ENCODE measurements at places on chromosomes 11 and 22.

DNA sequence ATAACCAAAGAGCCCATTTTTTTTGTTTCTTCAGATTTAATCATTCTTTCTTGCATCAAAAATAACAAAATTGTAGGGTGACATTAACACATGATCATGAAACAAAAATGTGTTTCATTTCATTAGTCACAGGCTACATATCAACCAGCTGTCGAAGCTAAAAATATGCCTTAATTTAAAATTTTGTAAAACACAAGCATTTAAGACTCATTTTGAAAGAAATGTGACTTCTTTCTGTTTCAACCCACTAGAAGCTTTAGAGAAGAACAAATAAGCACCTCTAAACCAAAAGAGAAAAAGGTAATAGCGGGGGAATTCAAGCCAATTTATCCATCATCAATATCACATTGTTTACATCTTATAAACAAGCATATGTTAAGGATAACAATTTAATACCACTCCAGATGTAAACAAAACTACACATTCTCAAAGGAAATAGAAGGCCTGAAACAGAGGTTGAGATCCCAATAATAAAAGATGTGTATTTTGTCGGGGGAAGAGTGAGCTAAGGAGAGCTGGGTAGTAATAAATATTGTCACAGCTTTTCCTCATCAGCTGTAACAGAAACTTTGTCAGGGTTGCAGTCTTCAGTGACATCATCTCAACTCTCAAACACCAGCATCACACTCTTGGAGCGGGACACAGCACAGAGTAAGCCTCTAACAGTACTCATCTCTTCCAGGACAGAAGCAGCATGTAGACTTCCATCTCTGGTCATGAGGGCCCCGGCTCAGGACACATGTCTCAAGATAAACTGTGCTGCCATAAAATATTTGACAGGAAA, 42.0 kb downstream of the ALG9 start:
- DNase-seq = no peak

- DNase-seq = no peak
These were observed 1.0 kb upstream of the GTPBP1 start for GRCh38 chr22:38704654-38705234.

- DNase-seq = peak; percentile 49
These were observed 796 bp downstream of the POLDIP3 start for GRCh38 chr22:42613872-42614301.

DNA sequence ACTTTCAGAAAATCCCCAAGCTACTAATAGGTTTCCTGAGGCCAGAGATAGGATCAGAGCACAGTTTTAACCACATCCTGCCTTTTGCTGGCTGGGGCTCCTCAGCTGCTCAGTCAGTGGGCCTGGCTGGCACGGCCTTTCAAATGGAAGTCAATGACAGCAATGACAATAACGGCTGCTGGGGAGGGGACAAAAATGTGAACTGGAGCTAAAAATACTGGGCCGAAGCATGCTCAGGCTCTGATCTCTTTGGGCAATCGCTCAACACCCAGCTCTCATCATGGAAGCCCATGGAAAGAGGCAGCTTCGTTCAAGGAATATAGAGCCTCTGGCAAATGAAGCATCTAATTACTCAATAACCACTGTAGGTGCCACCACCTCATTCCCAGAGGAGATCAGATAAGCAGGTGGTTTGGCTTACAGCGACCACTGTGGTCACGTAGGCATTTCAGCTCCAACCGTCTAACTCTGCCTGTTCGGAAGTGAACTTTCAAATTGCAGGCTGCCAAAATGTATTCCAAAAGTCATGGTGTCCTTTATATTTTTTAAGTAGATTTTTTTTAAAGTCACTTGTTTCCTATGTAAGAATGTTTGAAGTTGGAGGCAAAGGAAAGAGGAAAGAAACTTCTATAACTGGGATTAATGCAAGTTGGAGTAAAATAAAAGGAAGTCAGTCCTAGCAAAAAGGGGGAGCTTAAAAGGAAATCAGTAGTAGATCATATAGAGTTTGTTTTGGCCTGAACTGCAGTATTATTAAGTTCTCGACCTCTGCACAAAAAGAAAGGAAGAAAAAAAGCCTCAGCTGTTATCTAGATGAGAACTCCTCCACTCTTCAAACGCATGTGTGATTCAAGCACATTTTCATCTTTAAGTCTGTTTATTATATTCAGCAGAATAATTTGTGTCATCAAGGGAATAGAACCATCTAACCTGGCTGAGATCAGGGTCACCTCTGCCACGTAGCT, 14.1 kb downstream of the WT1 start:
- DNase-seq = no peak

- DNase-seq = no peak
These were observed 384.1 kb downstream of the LARGE1 start for GRCh38 chr22:33535937-33536875.

GRCh38 chr11:65810046-65810868, 23.4 kb downstream of the OVOL1 start:
- DNase-seq = no peak

- DNase-seq = no peak
These were observed 37.2 kb downstream of the IGSF9B start for GRCh38 chr11:133919330-133920108.

DNA sequence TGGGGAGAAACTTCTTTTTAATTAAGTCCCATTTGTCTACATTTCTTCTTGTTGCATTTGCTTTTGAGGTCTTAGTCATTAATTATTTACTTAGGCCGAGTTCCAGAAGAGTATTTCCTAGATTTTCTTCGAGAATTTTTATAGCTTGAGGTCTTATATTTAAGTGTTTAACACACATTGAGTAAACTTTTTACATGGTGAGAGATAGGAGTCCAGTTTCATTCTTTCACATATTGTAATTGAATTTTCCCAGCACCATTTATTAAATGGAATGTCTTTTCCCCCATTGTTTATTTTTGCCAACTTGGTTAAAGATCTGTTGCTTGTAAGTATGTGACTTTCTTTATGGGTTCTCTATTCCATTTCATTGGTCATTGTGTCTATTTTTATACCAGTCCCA, 1344.0 kb upstream of the RAG2 start:
- DNase-seq = no peak

GRCh38 chr22:50568626-50569025, 5.9 kb upstream of the SYCE3 start:
- DNase-seq = no peak

DNA sequence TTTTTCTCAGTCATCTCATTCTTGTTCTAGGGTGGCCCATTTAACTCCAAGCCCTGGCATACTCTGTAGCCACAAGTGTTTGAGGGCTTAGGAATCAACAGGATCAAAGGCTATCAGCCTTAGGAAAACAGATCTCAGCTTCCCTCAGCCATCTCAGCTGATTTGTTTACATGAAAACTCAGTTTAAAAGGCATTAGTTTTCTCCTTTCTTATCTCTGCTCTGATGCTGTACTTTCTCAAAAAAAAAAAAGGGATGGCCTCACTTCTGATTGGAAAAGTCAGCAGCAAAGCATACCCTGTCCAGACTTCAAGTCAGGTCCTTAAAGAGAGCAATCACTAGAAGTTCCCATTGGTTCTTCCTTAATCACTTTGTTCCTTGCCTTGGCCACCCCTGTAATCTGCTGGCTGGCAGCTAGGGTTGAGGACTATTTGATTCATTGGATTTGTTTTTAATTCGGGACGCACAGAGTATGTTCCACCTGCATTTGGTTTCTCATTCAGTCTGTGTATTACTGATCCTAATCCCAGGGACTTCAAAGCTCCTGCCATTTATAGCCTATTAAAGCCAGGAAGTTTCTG, 102.8 kb downstream of the EXT2 start:
- DNase-seq = no peak

DNA sequence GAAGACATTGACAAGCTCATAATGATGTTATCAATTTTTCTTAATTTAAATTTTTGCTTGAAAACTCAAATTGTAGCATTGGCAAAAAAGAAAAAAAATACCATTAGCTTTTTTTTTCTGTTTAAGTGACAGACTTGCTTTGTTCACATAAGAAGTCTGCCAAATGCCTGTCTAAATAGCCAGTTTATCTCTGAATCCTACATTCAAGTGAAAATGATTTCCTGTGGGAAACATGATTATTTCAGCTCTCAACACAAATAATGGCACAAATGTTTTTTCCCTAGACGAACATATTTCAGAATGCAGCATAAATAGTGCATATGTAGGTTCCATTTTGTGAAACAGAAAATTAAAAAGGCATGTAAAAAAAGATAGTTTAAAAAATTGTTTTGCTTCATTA, 23.5 kb downstream of the TYR start:
- no peak for DNase-seq

- DNase-seq = no peak
These were observed 30.1 kb downstream of the SBF2 start for GRCh38 chr11:10263929-10264328.

DNA sequence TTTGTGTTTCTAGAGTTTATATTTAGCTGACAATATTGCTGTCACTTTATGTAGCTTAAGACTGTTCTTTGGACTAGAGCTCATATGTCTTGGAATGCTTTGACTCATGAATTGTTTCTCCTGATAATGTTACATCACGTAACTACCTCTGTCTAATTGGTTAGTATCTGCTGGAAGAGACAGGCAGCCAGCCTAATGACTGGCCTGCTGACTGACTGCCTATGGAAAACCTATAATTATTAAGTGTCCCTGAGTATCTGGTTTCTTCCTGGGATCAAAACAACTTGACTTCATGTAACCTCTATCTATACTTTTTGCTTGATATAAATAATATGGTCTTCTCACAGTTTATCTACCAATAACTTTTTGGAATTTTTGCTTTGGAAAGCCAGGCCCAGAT, 9.4 kb downstream of the SOX6 start:
- DNase-seq = no peak

DNA sequence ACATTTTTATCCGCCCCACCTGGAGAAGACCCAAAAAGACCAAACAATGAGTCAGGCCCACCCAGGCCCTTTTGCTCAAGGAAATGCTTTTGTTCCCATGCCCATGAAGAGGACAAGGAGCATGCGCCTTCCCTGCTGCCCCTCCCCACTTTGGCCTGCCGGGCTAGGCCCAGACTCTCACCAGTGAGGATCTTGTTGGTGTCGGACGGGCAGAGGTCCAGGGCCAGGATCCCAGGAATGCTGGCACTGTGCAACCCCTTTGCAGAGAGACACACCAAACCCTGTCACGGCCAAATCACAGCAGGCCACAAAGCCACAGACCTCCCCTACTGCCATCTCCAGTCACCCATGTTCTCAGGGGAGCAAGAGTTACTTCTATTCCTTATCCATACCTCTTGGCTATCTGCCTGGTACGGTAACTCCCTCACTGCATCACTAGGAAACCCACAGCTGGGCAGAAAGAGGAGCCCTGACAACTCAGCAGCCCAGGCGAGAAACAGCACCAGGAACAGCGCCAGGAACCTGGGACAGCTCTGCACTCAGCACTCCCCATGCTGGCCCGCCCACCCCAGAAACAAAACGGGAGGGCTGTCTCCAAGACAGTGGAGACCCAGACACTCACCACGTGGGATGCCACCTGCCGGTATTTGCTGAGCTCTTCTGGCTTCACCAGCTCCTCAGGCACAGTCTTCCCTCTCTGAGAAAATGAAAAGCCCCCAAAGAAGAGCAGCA, 5.5 kb downstream of the PRPF19 start:
- DNase-seq = no peak

GRCh38 chr22:37431801-37432707, 4.8 kb upstream of the ELFN2 start:
- DNase-seq = peak; percentile 75

GRCh38 chr11:112627588-112628045, 333.6 kb upstream of the NCAM1 start:
- DNase-seq = no peak

GRCh38 chr11:130383344-130384211, 44.8 kb downstream of the ADAMTS8 start:
- no peak for DNase-seq

GRCh38 chr22:29116397-29117123, 43.7 kb downstream of the KREMEN1 start:
- DNase-seq = no peak

DNA sequence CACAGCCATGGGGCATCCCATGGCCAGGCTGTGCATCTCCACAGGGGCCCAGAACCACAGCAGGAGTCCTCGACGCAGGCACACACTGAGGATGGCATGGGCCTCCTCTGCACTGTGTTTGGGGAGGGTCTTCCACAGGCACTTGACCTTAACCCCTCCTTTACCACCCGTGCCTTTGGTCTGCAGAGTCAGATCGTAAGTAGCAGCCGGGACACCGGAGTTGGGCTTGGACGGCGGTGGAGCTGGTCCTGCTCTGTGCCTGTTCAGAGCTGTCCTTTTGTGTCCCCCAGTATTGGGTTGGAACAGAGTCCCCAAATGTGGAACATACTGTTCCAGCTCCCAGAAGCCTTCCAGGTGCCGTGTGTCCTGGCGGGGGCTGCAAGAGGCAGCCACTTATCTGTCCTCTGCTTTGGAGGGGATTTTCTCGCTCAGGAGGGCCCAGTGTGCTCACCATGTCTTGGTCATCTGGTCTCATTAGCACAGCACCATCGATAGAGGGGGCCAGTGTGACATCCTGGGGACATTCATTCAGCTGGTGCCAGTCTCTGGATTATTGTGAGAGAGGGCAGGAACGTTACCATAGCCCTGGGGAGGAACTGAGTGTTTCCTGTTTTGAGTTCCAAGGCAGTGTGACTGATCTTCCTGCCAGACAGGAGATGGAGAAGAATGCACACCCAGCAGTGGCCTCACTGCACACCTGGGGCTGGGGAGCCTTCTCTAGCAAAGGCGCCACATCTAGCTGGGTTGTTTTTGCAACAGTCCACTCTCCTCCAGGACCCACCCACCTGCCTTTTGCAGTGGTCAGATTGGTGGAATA, 12.4 kb downstream of the CRELD2 start:
- DNase-seq = peak; percentile 96

DNA sequence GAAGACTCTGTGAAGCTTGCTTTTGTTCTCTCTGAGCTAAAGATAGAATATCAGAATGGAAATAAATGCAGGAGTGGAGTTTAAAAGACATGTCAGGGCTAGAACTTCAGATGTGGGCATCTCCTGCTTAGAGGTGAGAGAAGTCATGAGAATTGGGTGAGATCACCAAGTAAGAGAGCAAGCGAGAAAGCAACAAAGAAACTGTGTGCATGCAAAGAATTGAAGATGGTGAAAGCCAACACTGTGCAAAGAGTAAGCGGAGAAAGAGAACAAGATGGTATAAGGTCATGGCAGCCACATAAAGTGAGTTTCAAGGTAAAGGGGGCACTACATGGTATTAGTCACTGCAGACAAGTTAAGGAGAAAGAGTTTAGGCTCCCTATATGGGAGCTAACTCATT, 57.3 kb upstream of the SCUBE2 start:
- DNase-seq = no peak

- no peak for DNase-seq
These were observed 9.8 kb downstream of the RAB30 start for GRCh38 chr11:83061883-83062282.

GRCh38 chr22:22546490-22546889, 12.6 kb downstream of the PRAME start:
- no peak for DNase-seq

GRCh38 chr11:10653946-10654810, 39.4 kb downstream of the IRAG1 start:
- DNase-seq = peak; percentile 63

- no peak for DNase-seq
These were observed 679.4 kb upstream of the KIRREL3 start for GRCh38 chr11:127679816-127680545.

DNA sequence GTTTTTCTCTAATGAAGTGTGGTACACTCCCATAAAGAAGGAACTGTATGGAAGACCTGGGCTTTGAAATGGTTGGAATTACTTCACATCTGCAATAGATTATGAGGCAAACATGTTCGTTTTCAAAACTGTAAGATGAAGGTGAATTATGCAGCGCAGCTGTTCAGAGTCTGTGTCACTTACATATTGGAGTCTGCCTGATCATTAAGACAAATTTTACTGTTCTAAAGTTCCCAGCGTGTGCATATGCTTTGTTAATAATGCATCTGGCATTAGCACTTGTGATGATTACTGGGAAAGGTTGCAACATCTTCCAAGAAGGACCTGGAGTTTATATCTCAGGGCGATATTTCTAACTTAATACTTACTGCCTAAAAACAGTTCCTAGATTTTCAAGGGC, 255.2 kb upstream of the ZC3H12C start:
- no peak for DNase-seq

Measured in kidney capillary endothelial cell (primary cell).